ENCODE measurements at places on chromosomes 11 and 22.

DNA sequence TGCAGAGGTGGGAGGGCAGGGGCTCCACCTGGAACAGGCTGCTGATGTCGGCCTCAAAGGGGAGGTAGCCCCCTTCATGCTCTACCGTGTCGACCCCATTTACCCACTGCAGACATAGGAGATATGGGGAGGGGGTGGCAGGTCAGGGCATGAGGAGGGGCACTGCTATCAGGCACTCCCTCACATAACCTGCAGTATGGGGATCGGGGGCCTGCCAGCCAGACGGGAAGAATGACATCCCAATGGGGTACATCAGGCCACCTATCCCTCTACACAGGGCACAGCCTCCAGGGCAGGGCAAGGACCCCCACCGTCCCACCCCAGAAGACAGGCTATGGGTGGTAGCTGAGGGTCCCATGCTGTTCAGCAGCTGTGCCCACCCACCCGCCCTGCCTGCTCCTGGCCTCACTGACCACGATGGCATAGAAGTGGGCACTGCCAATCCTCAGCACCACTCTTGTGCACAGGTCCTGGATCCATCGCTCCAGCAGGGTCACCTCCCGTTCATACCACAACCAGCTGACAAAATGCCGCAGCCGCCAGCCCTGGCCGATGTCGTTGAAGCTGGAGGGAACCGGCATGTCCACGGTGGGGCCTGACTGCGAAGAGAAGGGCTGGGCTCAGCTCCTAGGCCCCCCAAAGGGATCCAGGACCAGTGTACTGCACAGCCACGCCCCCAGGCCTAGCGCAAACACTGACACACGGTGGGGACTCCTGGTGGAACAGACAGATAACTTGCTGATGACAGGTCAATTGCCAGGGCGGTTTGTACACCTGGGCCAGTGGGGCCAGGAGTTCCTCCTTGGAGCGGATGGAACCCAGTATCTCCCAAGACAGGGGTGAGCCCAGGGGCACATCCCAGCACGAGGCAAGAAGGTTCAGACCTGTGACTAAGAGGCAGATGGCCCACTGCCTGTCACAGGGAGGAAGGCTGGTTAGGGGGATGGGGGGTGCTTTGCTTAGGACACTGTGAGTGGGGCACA, 24.1 kb downstream of the RGL4 start:
- DNase-seq: no peak

DNA sequence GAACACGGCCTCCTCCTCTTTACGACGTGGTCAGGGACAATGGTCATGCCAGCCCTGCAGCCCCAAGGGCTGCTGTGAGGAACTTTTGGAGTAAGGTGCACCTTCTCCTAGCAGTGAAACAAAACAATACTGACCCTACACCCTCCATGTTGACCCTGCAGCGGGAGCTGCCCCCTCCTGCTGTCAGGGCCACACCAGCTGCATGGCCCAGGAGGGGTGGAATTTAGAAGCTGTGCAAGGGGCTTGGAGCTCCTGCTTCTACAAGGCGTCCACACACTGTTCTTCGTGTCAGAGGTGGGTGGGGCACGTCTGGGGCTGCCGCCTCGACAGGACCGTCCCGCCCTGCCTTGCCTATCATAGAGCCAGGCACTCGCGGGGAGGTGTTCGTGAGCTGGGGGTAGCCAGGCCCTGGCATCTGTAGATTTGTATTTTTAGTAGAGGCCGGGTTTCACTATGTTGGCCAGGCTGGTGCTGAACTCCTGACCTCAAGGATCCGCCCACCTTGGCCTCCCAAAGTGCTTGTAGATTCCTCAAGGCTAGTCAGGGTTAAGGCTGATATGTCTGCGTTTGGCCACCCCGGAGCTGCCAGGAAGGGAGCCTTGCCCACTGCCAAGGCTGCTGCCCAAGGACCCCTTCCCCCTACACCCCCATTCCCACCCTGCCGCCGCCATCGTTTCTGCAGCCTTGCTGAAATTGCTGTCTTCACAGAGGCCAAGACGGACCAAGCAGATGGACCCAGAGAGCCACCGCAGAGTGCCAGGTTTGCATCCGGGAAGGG, 15.9 kb downstream of the INCENP start:
- no peak for DNase-seq

- peak; percentile 90 for DNase-seq
Measured at GRCh38 chr11:130801333-130802122, 114.8 kb downstream of the SNX19 start.

DNA sequence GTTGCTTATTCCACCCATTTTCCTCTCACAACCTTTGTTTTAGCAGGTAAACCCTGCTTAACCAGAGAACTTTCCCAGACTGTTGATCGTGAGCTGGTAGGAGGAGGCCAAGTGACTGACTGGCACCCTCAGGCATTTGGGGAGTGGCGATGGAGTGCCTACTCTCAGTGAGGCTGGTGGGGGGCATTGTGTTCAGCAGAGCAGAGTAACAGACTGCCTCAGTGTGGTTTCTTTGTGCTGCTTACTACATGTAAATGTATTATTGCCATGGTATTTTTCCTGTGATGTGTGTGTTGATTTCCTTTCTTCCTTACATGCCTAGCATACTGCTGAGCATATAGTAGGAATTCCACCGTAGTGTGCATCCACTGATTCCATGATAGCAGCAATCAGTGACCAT, 2.6 kb downstream of the MARK2 start:
- no peak for DNase-seq

- no peak for DNase-seq
Measured at GRCh38 chr22:26974034-26974433, 316.6 kb downstream of the MIAT start.

GRCh38 chr11:18193010-18193409, 20.4 kb downstream of the MRGPRX4 start:
- DNase-seq: no peak

DNA sequence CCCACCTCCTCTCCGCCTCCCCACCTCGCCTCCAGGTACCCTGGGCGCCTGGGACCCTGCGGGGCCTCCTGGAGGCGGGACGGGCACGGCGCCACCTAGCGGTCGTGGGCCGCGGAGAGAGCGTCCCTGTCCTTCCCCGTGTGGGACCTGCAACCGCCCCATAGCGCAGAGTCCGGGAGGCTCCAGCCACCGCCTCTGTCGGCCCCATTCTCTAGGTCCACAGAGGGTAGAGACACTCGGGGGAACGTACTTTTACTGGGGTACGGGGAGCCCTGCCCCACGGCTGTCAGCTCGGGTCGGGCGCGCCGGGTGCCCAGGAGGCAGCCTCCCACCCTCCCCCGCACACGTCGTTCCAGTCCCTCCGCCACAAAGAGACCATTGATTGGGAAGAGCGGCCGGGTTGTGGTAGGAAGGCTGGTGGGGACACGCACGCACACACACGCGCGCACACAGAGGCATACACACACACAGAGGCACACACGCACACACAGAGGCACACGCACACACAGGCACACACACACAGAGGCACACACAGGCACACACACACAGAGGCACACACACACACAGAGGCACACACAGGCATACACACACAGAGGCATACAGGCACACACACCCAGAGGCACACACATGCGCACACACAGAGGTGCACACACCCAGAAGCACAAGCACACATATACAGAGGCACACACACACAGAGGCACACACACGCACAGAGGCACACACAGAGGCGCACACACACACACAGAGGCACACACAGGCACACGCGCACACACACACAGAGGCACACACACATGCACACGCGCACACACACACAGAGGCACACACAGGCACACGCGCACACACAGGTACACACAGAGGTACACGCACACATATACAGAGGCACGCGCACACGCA, 12.6 kb upstream of the NECTIN1 start:
- DNase-seq: no peak

DNA sequence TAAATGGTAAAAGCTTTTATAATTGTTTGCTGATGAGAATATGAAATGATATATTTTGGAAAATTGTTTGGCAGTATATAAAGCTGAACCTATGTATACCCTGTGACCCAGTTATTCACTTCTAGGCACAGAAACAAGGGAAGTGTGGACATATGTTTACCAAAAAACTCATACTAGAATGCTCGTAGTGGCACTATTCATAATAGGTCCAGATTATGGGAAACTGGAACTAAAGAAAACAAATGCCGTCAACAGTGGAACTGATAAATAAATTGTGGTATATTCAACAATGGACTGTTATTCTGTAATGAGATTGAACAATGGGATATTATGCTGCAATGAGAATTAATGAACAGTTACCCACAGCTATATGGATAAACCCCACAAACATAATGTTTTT, 32.8 kb downstream of the CSTPP1 start:
- no peak for DNase-seq
